Karpas-422 (cell line): ENCODE measurements at places on chromosomes 4 and X. TPM values are rescaled to one million over a fixed set of nuclear protein-coding genes. Genes with fewer than 3 reads are reported as not detected.

PABPC4L gene
- not detected in 2 replicates for total RNA-seq

GBA3 gene
- total RNA-seq, result not detected in 2 replicates

LRP2BP gene
- 0.26 TPM in 1 of 2 replicates, not detected in the other for total RNA-seq

NAA11 gene
- total RNA-seq, result not detected in 2 replicates

NHS gene
- 0.15 TPM in 1 of 2 replicates, not detected in the other for total RNA-seq

PALLD gene
- 0.32 and 0.71 TPM in 2 replicates for total RNA-seq

HAND2 gene
- not detected in 2 replicates for total RNA-seq

DNA sequence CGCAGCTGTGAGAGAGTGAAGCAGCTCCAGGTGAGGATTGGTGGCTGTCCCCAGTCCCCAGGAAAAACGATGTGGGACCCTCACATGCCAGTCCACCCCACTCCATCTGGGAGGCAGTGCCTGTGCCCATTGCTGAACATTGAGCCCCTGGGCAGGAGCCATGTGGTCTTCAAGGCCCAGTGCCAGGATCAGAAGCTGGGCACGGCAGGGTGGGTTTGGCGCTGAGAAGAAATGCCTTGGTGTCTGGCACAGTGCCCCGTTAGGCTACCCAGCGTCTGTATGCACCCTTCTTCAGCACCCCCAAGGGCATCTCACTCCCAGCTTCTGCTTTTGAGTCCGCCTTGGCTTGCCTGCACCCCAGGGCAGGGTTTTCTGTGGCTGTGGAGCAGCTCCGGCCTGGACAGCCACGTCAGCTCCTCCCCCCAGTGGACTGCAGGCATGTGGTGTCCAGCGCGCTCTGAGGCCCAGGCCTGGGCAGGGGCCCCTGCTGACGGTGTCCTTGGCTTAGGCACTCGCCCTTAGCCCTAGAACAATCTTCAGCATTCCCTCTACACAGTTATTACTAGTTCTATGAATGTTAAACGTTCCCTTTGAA is 28.6 kb downstream of the RGS12 start:
- H3K4me3 ChIP-seq, result no peak overlapping the region
- H3K36me3 ChIP-seq, result no peaks in the 10 kb centered on the region
- no peaks in the 10 kb centered on the region for H3K27me3 ChIP-seq

DNA sequence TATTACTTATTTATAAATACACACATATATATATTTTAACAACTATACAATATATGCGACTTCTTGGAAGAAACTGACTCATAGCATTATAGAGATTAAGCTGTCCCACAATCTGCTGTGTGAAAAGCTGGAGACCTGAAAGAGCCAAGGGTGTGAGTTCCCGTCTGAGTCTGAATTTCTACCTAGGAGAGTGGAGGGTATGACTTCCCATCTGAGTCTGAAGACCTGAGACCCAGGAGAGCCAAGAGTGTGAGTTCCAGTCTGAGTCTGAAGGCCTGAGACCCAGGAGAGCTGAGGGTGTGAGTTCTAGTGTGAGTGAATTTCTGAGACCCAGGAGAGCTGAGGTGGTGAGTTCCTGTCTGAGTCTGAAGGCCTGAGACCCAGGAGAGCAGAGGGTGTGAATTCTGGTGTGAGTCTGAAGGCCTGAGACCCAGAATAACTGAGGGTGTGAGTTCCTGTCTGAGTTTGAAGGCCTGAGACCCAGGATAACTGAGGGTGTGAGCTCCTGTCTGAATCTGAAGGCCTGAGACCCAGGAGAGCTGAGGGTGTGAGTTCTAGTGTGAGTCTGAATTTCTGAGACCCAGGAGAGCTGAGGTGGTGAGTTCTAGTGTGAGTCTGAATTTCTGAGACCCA is 8.9 kb upstream of the P2RY8 start:
- no peak overlapping the region for H3K4me3 ChIP-seq
- no peak for DNase-seq
- H3K27me3 ChIP-seq, result no peaks in the 10 kb centered on the region
- no peaks in the 10 kb centered on the region for H3K36me3 ChIP-seq
- no peaks in the 10 kb centered on the region for H3K4me1 ChIP-seq

- H3K27ac ChIP-seq, result no peak overlapping the region
- no peak for DNase-seq
- H3K4me1 ChIP-seq, result no peaks in the 10 kb centered on the region
- H3K27me3 ChIP-seq, result no peaks in the 10 kb centered on the region
Observed at GRCh38 chr4:1109333-1109732, 4.0 kb downstream of the RNF212 start.

DNA sequence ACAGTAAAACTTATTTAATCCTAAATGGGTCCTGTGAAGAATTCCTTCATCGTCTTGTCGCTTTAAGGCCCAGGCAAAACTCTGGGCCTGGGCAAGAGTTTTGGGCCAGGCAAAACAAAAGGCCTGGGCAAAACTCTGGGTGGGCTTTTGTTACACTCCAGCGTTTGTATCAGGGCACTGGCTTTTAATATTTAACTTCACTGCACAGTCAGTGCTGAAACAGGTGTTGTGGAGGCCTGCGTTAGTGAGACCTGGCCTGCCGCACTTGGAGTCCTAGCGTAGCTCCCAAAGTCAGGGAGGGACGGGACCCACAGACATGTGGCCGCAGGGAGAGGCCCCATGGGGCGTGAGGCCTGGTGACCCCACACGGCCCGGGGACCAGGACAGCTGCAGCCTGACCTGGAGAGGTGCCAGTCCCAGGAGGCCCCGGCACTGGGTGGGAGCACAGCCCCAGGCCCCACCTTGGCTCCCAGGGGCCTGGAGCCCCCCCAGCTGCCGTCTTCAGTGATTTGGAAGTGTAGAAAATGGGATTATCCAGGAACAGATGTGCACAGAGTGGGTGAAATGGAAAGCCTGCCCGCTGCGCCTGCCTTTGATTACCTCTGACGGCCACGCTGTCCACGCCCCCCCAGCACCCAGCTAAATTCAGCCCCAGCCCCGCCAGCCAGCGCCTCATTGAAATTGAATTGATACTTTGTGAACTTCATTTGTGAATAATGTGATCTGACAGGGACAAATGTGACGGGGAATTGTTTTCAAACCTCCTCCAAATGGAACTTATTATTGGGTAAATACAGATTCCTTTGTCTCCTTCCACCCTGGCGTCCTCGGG is 132.9 kb upstream of the NKX1-1 start:
- no peak overlapping the region for H3K27ac ChIP-seq
- H3K27me3 ChIP-seq, result no peaks in the 10 kb centered on the region
- H3K36me3 ChIP-seq, result no peaks in the 10 kb centered on the region
- H3K4me1 ChIP-seq, result no peaks in the 10 kb centered on the region
- H3K4me3 ChIP-seq, result no peak overlapping the region
- DNase-seq, result no peak

DNA sequence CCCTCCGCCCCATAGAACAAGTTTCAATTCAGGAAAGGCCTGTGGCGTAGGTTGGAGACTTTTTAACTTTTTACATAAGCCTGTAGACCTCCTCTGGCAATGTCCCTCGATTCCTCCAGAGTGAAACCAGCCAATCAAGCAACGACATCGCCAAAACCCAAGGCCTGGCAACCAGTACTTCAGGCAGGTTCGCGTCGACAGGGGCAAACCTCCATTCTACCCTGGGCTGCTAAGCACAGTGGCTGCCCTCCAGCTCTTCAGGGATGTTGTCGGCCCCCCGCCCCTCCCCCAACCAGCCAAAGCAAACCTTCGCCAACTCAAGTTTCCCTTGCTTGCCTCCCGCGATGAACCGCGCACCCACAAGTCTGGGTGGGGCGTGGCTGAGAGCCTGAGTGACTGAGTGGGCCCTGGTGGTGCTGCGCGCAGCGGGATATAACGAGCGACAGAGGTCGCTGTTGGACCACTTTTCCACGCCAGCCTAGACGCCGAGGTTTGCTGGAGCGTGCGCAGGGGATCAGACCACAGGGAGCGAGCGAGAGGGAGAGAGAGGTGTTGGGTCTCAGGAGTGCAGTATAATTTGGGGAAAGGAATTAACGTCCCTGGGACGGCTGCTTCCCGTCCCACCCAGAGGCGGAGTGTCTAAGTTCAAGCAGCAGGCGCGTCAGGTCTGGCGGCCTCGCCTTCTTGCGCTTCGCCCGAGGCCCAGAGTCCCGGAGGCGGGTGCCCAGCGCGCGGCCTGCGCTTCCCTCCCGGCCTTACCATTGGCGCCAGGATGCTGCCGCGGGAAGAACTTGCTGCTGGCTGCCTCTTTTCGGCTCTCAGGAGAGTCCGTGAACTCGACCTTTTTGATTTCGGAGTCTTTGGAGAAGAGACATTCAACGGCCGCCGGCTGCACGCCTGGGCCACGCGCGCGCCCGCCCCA is 9.0 kb upstream of the PITX2 start:
- H3K4me3 ChIP-seq, result no peak overlapping the region
- no peak overlapping the region for H3K27ac ChIP-seq
- H3K27me3 ChIP-seq, result no peaks in the 10 kb centered on the region
- no peaks in the 10 kb centered on the region for H3K36me3 ChIP-seq

DNA sequence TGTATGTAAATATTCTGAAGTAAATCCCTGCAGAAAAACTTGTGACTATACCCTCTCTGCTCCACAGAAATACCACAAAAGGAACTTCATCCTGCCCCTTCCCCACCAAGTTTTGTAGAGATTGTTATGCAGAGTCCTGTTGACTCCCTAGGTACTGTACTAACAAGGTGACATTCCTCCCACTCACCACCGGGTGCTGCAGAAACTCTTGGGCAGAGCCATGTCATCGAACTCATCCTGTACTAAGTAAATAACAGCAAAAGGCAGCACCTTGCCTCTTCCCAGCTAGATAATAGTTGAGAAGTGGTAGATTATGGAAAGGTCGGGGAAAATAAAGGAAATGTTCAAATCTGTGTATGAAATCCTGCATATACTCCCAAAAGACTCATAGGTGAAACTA is 233.3 kb downstream of the STPG2 start:
- H3K36me3 ChIP-seq, result no peaks in the 10 kb centered on the region
- no peaks in the 10 kb centered on the region for H3K27me3 ChIP-seq
- H3K27ac ChIP-seq, result no peak overlapping the region
- H3K4me1 ChIP-seq, result no peaks in the 10 kb centered on the region
- H3K4me3 ChIP-seq, result no peak overlapping the region
- DNase-seq, result no peak

DNA sequence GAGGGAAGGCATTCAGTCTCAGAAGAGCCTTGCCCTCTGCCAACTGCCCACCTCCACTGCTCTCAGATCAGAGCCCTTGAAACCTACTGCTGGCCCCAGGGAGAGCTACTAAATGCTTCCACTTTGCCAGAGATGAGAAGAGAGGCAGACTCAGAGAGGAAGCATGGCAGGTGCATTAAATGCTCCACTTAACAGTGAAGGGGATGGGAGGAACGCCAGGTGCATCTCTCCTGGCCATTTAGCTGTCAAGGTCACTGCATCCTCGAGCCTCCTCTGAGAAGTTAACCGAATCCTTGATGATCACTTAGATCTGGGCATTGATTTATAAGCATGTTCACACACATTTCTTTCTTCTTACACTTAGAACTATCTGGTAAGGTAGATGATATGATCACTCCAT is 15.0 kb downstream of the TRPC5 start:
- H3K27me3 ChIP-seq, result no peaks in the 10 kb centered on the region
- no peak for DNase-seq
- no peak overlapping the region for H3K4me3 ChIP-seq
- no peak overlapping the region for H3K27ac ChIP-seq
- no peaks in the 10 kb centered on the region for H3K36me3 ChIP-seq

DNA sequence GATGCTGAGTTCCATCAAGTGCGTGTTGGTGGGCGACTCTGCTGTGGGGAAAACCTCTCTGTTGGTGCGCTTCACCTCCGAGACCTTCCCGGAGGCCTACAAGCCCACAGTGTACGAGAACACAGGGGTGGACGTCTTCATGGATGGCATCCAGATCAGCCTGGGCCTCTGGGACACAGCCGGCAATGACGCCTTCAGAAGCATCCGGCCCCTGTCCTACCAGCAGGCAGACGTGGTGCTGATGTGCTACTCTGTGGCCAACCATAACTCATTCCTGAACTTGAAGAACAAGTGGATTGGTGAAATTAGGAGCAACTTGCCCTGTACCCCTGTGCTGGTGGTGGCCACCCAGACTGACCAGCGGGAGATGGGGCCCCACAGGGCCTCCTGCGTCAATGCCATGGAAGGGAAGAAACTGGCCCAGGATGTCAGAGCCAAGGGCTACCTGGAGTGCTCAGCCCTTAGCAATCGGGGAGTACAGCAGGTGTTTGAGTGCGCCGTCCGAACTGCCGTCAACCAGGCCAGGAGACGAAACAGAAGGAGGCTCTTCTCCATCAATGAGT is 46.6 kb downstream of the RHOH start:
- no peak overlapping the region for H3K27ac ChIP-seq
- no peak for DNase-seq
- peaks cover 52% of the 10 kb centered on the region for H3K36me3 ChIP-seq
- 0 out of 2 replicates have a peak, but pooled peaks cover 5% of the 10 kb centered on the region for H3K4me1 ChIP-seq

DNA sequence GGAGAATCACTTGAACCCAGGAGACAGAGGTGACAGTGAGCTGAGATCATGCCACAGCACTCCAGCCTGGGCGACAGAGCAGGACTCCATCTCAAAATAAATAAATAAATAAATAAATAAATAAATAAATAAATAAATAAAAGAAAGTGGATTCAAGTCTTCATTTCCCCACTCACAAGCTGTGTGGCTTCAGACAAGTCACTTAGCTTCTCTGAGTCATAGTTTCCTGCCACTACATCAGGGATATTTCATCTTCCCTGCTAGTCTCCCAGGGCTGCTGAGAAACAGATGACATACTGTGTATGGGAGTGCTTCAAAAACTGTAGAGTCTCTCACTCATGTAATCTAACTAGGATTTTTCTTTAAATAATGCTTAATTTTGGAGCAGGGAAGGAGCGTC is 37.2 kb downstream of the TBC1D9 start:
- no peaks in the 10 kb centered on the region for H3K27me3 ChIP-seq
- no peak overlapping the region for H3K27ac ChIP-seq
- H3K4me1 ChIP-seq, result peaks cover 26% of the 10 kb centered on the region
- no peaks in the 10 kb centered on the region for H3K36me3 ChIP-seq
- H3K4me3 ChIP-seq, result no peak overlapping the region

- DNase-seq, result no peak
- no peak overlapping the region for H3K4me3 ChIP-seq
- no peaks in the 10 kb centered on the region for H3K4me1 ChIP-seq
- H3K27ac ChIP-seq, result no peak overlapping the region
- H3K27me3 ChIP-seq, result no peaks in the 10 kb centered on the region
Observed at GRCh38 chr4:139286186-139286698, 6.2 kb upstream of the MGARP start.

GRCh38 chr4:108486046-108486445 is 134.3 kb upstream of the RPL34 start:
- no peaks in the 10 kb centered on the region for H3K36me3 ChIP-seq
- DNase-seq, result no peak
- no peaks in the 10 kb centered on the region for H3K27me3 ChIP-seq
- no peak overlapping the region for H3K27ac ChIP-seq
- H3K4me1 ChIP-seq, result no peaks in the 10 kb centered on the region
- H3K4me3 ChIP-seq, result no peak overlapping the region
